Activated T-cell treated with anti-CD3 and anti-CD28 coated beads, Interleukin-2, amount 50 U/mL, for 24 hours (primary cell): ENCODE measurements at places on chromosomes 4 and X.
A peak's percentile ranks its signal among the peaks of the same experiment; 100 is the strongest.

GRCh38 chr4:76298227-76298626, 8.3 kb upstream of the STBD1 start:
- peaks cover 5% of the 10 kb centered on the region for H3K27me3 ChIP-seq
- H3K4me3 ChIP-seq: no peak overlapping the region
- peaks cover 4% of the 10 kb centered on the region for H3K36me3 ChIP-seq
- no peak for DNase-seq
- H3K4me1 ChIP-seq: peaks cover 23% of the 10 kb centered on the region

DNA sequence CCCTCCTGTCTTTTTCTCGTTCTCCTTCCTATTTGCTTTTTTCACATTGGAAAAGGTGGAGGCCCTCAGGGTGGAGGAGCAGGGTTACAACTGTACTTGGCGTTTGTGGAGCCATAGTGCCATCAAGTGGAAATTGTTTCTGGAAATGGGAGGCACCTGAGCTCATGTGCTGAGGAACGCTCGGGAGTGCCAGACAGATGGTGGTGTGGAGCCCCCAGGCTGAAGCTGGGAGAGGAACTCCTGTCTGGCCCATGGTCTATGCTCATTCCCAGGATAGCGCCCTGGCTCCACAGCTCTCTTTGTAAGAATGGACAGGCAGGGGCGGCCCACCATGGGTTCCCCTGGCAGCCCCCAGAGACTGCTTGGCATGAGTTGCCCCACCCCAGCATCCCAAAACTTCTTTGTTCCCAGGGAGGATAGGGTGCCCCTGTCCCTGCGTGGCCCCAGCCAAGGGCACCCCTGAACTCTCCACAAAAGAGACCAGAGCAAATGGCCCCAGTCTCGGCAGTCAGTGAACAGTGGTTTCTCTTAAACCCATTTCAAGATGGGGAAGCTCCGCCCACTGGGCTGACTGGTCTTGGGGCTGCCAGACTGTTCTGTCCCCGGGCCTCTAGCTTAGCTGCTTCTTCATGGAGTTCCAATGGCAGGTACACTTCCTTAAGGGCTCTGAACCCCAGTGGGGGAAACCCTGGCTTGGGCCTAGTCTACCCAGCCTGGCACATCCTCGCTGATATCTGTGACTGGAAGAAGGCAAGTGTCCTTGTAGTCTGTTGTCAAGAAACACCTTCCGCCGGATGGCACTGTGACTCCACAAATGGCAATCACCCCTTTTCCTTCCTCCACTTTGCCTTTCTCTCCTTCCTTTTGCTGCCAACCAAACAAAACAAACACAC, 70.1 kb downstream of the NBDY start:
- H3K36me3 ChIP-seq: peaks cover 11% of the 10 kb centered on the region

DNA sequence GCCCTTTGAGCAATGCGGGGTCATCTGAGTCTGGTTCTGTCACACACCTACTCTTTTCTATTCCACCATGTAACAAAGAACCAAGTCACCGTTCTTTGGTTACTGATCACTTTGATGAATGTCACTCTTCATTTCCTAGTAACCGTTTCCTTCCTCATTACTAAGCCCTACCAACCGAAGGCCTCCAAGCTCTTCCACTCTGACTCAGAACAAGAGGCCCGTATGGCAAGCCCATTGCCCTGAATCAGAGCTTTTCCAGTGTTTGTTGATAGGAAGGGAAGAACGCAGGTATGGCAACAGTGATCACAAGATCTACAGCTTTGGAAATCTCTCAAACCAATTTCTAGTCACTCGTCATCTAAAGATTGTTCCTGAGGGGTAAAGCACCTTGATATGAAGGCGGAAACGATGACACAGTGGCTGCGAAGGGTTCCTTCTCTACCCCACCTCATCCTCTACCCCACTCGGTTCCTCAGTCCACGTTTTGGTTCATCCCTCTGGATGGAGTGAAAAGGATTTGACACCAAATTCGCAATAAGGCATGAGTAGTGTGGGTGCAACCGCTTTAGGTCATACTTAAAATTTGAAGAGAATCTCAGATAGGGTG, 28.0 kb upstream of the CD40LG start:
- DNase-seq: no peak
- no peak overlapping the region for H3K4me3 ChIP-seq
- peaks cover 82% of the 10 kb centered on the region for H3K4me1 ChIP-seq
- no peaks in the 10 kb centered on the region for H3K36me3 ChIP-seq

DNA sequence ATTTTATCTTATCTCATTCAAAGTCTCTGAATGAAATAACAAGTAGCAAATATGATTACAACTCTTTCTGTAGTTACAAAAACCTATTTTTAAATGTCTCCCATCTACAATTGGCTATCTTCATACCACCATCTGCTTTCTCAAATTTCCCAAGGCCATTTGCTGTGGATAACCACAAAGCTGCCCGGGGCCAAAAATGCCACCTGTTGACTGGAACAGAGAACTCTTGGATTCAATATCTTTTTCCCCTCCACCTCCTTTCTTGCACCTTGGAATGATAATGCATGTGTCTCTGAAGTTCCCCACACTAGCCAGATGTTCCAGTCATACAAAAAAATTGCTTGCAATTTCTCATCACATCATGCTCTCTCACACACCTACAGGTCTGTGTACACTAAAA, 93.3 kb upstream of the SCML1 start:
- H3K4me3 ChIP-seq: no peak overlapping the region
- no peak for DNase-seq
- H3K27ac ChIP-seq: no peak overlapping the region
- no peaks in the 10 kb centered on the region for H3K36me3 ChIP-seq
- peaks cover 19% of the 10 kb centered on the region for H3K27me3 ChIP-seq
- peaks cover 3% of the 10 kb centered on the region for H3K4me1 ChIP-seq

- H3K4me3 ChIP-seq: no peak overlapping the region
- no peak for DNase-seq
- peaks cover 5% of the 10 kb centered on the region for H3K27me3 ChIP-seq
- H3K4me1 ChIP-seq: peaks cover 3% of the 10 kb centered on the region
Measured at GRCh38 chr4:71296945-71297344, 41.9 kb upstream of the SLC4A4 start.

DNA sequence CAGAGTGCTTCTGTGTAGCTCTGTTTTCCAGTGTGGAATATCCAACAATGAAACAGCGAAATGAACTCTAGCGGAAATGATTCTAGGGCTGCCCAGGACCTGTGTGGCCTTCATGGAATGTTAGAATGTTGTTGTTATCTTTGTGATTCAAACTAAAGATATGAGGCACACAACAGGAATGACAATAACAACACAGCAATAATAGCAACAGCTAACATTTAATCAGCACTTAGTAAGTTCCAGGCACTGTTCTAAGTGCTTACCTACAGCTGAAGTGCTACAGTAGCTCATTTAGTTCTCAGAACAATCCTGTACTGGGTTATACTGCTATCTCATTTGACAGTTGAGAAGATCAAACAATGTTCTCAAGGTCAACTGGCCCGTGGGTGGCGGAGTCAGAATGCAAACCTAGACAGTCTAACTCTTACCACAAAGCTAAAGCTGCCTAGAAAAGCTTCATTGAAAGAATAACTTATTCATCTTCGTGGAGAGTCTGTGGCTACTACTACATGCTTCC, 63.7 kb downstream of the MAML3 start:
- H3K27me3 ChIP-seq: no peaks in the 10 kb centered on the region
- no peak overlapping the region for H3K4me3 ChIP-seq
- H3K4me1 ChIP-seq: peaks cover 41% of the 10 kb centered on the region

GRCh38 chrX:33909836-33910235, 222.3 kb downstream of the FAM47A start:
- no peak for DNase-seq
- H3K27me3 ChIP-seq: peaks cover 7% of the 10 kb centered on the region
- no peak overlapping the region for H3K4me3 ChIP-seq
- no peak overlapping the region for H3K27ac ChIP-seq
- H3K4me1 ChIP-seq: no peaks in the 10 kb centered on the region

DNA sequence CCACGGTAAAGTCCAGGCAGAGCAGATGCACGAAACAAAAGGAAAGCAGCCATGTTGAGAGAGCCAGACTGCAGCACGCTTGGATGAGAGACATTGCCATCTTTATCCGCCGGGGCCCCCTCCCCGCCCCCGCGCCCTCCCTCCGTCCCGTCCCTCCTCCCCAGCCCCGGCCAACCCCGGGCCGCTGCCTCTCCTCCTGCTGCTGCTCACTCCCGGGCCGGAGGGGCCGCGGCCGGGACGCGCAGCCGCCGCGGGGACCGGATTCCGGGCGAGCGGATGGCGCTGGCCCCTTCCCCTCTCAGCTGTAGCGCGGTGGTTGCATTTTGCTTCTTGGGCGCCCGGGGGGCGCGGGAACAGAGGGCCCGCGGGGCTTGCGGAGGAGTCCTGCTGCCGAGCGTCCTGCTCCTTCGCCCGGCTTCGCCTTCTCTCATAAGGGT, 542 bp downstream of the RNF150 start:
- peak overlapping the region; percentile 79 for H3K4me3 ChIP-seq
- no peak overlapping the region for H3K27ac ChIP-seq
- no peak for DNase-seq
- H3K36me3 ChIP-seq: no peaks in the 10 kb centered on the region
- peaks cover 86% of the 10 kb centered on the region for H3K27me3 ChIP-seq
- peaks cover 11% of the 10 kb centered on the region for H3K4me1 ChIP-seq

DNA sequence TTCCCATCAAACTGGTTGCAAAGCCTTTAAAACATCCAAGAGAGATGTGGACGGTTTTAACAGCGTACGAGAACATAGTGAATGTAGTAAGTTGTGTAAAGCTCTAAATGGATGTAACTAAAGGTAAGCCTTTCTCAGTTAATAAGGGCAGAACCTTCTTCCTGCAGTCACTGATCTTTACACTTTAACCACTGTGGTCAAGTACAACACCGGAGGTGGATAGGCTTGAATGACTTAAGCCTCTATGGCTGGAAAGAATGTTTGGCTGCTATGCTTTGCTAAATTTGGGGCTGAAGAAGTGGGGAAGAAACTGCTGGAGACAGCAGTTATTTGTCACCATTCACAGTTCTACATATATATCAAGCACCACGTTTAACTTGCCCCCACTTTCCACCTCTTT, 285.1 kb upstream of the FMR1 start:
- no peaks in the 10 kb centered on the region for H3K27me3 ChIP-seq
- no peak for DNase-seq
- H3K36me3 ChIP-seq: no peaks in the 10 kb centered on the region
- no peaks in the 10 kb centered on the region for H3K4me1 ChIP-seq

- DNase-seq: no peak
- H3K4me1 ChIP-seq: peaks cover 4% of the 10 kb centered on the region
- H3K27me3 ChIP-seq: no peaks in the 10 kb centered on the region
Measured at GRCh38 chr4:52982255-52982945, 120.3 kb downstream of the RASL11B start.

DNA sequence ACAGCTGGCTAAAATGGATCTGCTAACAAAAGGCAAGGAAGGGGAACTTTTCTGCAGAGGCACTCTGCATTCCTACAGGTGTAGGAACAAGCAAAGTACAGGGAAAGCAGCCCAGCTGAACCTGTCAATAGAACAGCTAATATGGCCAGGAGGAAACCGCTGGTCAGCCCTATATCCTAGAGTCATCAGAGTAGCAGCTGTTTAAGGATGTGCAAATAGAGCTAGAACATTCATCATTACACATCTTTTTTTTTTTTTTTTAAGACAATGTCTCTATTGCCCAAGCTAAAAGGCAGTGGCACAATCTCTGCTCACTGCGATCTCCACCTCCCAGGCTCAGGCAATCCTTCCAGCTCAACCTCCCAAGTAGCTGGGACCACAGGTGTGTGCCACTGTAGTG, 163.0 kb downstream of the BTC start:
- no peak overlapping the region for H3K27ac ChIP-seq
- no peaks in the 10 kb centered on the region for H3K36me3 ChIP-seq
- peaks cover 2% of the 10 kb centered on the region for H3K27me3 ChIP-seq
- H3K4me1 ChIP-seq: peaks cover 18% of the 10 kb centered on the region
- H3K4me3 ChIP-seq: no peak overlapping the region

DNA sequence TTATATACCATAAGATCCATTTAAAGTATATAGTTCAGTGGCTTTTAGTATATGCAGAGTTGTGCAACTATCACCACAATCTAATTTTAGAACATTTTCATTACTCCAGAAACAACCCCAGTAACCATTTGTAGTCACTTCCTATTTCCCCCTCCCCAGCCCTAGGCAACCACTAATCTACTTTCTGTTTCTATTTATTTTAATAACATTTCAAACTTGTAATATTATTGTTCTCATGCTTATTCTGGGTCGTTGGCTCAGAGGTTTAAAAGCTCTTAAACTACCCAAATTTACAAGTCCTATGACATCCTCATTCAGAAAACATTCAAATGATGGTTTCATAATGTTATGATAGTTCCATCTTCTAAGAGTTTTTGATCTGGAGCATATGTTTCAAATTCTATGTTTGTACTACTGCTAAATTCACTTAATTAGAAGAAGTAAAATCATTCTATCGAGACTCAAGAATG, 18.4 kb downstream of the XIAP start:
- peaks cover 38% of the 10 kb centered on the region for H3K4me1 ChIP-seq
- peaks cover 6% of the 10 kb centered on the region for H3K27me3 ChIP-seq
- H3K4me3 ChIP-seq: peak overlapping the region; percentile 53

- no peaks in the 10 kb centered on the region for H3K27me3 ChIP-seq
- H3K27ac ChIP-seq: no peak overlapping the region
- no peak for DNase-seq
Measured at GRCh38 chr4:29009908-29010307, 1710.3 kb upstream of the PCDH7 start.

DNA sequence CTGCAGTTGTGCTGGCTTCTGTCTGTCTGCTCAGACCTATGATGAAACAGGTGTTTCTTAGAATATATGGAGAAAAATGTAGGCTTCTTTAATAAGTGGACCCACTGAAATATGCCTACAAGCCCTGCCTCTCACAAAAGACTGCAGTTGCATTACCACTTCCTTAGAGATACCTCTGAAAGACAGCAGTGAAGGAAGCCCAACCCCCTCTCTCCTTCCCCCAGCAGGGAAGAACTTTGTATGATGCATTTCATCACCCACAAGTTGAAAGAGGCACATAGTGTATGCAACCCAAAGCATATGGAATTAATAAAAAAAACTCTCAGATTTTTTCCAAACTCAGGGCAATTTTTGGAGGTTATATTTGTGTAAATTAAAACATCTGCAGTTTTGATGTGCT, 916.7 kb downstream of the TECRL start:
- H3K36me3 ChIP-seq: no peaks in the 10 kb centered on the region
- DNase-seq: no peak
- H3K27ac ChIP-seq: no peak overlapping the region

DNA sequence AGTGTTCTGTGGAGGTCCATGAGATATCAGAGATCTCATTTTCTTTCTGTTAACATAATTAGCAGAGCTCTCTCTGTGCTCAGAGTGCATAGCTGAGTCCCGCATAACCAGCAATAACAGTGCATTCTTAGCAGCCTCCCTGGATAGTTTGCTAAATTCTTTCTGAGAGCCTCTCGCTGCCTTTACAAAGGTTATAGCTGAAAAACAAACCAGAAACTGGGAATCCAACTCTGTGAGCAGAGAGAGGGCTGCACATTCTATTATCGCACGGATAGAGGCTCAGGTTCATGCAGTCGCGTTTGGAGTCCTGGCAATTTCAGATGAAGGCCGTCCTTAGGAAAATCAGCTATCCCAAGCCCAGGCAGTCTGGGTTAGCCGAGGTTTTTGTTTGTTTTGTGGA, 1.2 kb downstream of the ENPP6 start:
- no peaks in the 10 kb centered on the region for H3K36me3 ChIP-seq
- H3K27me3 ChIP-seq: peaks cover 28% of the 10 kb centered on the region
- no peaks in the 10 kb centered on the region for H3K4me1 ChIP-seq
- no peak overlapping the region for H3K27ac ChIP-seq
